CD4-positive, alpha-beta T cell treated with Interleukin-17A for 4 hours (primary cell): ENCODE measurements at places on chromosomes 4 and X.

- DNase-seq = no peak
These were observed 51.3 kb downstream of the PCDH19 start for GRCh38 chrX:100358766-100359165.

- no peak for DNase-seq
These were observed 370.7 kb downstream of the FBXW7 start for GRCh38 chr4:152165146-152165545.

- DNase-seq = no peak
These were observed 97.7 kb downstream of the DGKK start for GRCh38 chrX:50372966-50373365.

- no peak for DNase-seq
These were observed 25.7 kb downstream of the EREG start for GRCh38 chr4:74390677-74391076.

DNA sequence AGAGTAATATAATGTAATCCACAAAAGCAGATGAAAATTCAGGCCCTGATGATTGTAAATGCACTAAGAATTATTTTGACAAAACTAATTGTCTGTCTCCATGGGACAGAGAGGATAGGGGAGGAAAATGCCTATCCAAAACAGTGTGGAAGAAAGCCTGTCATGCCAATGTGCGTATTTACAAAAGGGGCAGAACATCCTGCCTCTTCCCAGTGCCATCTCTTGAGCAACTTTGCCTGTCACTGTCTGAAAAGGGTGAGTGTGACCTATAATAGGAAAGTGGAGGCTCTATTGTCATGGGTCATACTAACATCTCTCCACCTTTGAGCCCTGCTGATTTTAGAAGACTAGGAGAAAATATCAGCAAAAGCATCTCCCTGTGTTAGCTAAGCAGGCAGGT, 264.1 kb downstream of the UNC5C start:
- no peak for DNase-seq

DNA sequence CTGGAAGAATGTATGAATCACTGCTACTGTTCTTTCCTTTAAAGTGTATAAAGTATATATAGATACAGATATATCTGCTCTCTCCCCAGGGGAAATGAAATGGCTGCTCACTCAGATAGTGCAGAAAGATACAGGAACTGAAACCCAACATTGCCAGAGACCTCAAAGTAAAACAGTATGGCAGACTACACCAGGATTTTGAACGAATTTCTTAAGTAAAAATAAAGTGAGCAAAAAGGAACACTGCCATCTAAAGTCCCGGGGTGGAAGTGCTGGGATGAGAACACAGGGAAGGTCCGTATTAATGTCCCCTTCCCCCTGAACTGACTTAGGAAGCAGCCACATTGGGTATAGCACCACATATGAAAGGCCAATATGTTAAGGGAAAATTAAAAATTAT, 93.4 kb downstream of the TMA16 start:
- no peak for DNase-seq

GRCh38 chr4:8544741-8545438, 35.3 kb upstream of the GPR78 start:
- DNase-seq = no peak

GRCh38 chr4:79047316-79047715, 108.1 kb upstream of the PAQR3 start:
- DNase-seq = no peak

DNA sequence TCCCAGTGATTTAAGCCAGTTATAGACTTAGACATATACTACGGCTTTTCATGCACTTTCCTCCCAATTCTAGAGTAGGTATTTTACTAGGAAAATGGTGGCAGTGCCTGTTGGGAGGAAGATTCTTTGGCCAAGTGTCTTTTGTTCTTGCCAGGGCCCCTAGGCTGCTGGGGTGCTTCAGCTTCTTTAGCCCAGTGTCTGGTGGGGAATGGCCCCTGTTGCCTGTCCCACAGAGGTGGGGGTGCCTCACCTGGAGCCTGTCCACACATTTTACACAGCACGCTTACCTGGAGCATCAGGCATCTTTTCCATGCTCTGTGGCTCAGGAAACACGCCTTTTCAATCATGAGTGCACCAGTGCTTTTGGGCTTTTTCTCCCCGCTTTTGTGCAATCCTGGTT, 33.2 kb upstream of the MSANTD1 start:
- no peak for DNase-seq
